ENCODE measurements at places on chromosomes 4 and X.

DNA sequence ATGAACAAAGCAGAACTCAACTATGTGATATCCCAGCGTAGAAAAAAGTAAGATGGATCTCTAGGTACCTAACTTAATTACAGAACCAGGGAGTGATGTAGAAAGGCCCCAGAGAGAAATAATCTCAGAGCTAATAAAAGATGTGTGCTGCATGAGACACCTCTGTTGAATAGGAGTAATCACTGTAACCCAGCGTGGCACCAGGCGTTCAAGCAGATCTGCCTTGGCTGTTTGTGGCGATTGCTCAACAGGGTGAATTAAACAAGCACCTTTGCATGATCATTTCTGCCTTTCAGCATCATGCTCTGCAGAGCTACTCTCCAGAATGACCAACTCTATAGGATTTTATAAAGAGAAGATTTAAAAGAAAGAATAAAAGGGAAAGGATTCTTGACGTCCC lies 81.7 kb upstream of the KCNIP4 start:
- no peak for DNase-seq

DNA sequence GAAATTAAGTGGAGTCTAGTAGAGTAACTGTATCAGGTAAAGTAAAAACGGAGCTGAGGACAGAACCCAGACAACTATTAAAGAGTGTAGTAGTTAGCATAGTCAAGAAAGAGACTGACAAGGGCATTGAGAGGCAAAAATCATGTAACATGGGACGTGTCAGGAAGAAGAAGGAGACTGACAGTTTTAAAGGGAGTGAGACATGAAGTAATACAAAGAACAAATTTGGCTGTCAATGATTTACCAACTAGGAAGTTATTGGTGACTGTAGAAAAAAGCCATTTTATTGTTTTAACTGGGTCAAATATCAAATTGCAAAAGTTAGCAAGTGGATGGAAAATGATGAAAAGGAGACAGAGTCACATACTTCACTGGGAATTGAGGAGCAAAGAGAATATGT lies 422.3 kb downstream of the MAPK10 start:
- no peak for DNase-seq

DNA sequence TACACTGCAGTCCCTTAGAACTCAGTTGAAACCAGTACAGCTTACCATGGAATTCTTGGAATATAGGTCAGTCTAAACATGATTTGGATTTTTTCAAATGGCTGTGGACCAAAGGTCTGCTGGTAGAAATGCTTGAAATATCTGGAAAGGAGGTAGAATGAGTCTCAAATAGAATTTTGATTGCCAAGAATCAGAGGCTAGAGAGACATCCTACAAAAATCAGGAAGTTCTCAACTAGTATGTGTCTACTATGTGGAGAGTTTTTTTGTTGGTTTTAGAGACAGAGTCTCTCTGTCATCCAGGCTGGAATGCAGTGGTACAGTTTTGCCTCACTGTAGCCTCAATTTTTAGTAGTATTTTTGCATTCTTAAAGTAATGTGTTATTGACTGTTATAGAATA lies 53.6 kb downstream of the PAQR3 start:
- DNase-seq = no peak

GRCh38 chr4:18075823-18076433 lies 54.4 kb upstream of the LCORL start:
- DNase-seq = no peak

DNA sequence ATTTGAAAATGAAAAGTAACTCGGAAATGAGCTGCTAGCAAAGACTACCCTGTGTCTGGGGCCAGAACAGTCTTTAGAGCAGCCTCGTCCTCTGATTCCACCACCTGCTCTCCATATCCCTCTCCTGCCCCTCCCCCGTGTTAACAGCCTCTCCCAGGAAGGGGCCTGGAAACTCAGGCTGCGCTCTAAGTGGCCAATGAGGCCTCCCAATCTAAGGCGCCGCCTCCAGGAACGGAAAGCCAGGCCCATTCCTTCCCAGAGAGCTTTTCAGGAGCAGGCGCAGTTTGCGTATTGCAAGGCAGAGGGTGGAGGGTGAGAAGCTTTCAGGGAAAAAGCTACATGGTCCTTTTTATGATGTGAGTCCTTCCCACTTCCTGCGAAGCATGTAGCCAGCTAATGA lies 31.2 kb downstream of the RS1 start:
- DNase-seq = no peak

DNA sequence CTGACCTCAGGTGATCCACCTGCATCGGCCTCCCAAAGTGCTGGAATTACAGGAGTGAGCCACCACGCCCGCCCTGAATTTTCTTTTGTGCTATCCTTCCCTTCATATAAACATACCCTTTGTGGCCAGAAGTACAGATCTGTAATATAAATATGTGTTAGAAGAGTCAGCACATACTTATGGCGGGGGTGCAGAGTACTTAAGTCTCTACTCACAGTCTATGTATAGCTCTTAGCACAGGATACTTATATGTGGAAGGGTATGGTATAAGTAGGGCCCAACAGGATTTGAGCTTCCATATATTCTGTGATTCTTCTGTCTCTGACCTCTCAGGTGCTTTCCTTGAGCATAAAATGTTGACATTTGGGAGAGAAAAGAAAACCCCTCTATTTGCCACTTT lies 18.2 kb downstream of the CXorf58 start:
- no peak for DNase-seq

DNA sequence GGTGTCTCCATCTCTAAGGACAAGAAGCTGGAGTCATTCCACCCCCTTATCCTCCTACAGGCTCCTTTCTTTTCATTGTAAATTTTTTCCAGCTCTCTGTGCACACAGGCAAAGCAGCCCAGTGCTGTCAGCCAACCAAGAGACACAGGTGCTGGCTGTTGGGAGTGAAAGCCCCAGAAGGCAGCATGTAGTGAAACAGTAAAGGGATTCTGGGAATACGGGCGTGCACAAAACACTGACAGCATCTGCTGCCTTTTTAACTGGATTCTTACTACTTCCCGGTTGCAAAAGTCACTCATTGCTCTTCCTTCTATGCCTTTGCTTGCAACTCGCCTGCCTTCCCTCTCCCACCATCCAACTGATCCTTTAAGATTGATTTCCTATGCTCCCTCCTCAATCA lies 208.6 kb upstream of the PRPS2 start:
- DNase-seq = no peak

GRCh38 chr4:125060376-125060775 lies 254.4 kb upstream of the FAT4 start:
- DNase-seq = no peak

DNA sequence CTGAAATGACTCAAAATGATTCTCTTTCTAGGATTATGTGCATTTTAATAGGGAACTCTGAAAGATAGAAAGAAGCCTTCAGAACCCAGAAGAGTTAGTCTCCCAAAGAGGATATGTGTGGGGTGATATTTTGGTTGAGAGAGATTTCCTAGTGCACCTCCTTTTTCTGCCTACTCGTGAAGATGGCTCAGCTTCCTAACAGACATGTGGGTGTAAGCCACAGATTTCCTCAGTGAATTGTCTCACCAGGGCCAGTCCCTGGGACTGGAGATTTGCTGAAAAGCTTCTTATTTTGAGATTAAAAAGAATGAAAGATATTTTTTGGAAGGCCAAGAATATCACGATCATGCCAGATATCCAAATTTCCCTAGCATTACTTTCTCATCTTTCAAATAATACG lies 42.8 kb downstream of the MAGEB17 start:
- DNase-seq = no peak

GRCh38 chr4:149328161-149328560 lies 487.5 kb downstream of the IQCM start:
- no peak for DNase-seq

DNA sequence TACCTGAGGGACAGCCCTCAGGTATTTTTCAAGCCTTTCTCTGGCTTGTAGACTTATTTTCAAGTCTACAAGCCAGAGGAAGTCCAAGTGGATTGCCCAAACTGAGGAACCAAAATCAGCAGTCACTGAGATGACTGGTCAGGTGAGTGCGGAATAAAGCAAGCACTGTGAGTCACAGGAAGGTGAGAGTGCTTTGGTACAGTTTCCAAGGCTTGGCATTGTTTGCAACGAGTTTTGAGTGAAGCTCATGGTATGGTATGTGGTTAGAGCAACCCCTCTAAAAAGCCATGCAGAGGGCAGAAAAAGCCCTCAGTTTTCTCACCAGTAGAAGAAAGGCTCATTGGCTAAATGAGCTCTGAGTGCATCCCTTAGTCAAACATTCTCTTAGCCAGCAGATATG lies 112.8 kb upstream of the EOLA2 start:
- no peak for DNase-seq

GRCh38 chrX:28851871-28852270 lies 264.6 kb downstream of the IL1RAPL1 start:
- DNase-seq = no peak

GRCh38 chrX:15376956-15377355 lies 7.3 kb downstream of the VEGFD start:
- DNase-seq = no peak

DNA sequence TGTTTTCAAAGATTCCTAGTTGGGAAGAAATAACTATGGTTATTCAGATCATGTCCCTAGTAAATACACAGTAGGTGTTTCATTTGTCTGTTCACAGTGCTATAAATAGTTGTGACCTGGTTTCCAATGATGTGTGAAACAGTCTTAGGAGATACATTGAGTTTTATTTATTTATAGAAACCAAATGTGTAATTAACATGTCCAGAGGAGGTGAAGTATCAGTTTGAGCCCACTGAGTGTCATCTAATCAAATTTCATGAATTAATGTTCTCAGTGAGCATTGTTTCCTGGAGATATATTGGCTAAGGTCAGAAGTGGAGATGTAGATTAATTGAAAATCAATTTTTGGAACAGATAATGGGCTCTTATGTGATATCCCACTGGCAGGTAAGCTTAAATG lies 996.3 kb downstream of the FSTL5 start:
- no peak for DNase-seq

DNA sequence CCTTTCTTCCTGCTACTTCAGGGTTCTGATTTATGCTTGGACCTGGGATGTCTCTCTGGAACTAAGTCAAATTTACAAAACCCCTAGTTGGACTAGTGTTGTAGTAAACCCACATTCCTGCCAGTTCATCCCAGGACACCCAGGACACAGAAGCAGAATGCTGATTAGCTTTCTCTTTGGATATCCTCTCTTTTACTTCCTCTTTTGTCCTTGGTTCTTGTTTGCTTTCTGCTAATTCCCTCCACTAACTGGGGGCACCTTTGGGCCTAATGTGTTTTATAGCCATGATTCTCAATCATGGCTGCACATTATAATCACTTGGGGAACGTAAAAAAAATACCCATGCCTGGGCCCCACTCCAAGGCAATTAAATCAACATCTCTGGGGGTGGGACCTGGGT lies 42.5 kb downstream of the LANCL3 start:
- DNase-seq = no peak

- DNase-seq = no peak
These were observed 28.1 kb downstream of the DDIT4L start for GRCh38 chr4:100162027-100162685.

- no peak for DNase-seq
These were observed 7.9 kb downstream of the TBX22 start for GRCh38 chrX:80022363-80023031.

GRCh38 chr4:52646096-52646495 lies 13.0 kb downstream of the USP46 start:
- no peak for DNase-seq

GRCh38 chrX:23644744-23645143 lies 22.5 kb upstream of the PRDX4 start:
- DNase-seq = no peak

GRCh38 chrX:135543924-135544323 lies 23.5 kb downstream of the INTS6L start:
- DNase-seq = no peak

- no peak for DNase-seq
These were observed 28.4 kb downstream of the WFS1 start for GRCh38 chr4:6298035-6298434.

DNA sequence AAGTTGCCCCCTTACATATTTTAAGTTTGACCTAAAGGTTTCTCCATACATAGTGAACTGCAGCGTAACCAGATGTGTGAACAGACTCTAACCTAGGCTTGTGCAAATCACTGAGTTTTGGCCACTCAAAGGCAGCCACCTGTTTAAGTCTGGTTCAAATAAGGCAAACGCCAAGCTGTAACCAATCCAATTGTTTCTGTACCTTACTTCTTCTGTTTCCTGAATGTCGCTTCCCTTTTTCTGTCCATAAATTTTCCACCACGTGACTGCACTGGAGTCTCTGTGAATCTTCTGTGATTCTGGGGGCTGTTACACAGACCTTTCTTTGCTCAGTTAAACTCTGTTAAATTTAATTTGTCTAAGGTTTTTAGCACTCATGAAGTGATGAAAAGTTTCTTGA lies 618.8 kb downstream of the GLUD2 start:
- DNase-seq = no peak

GRCh38 chrX:31139961-31140360 lies 68.1 kb upstream of the FTHL17 start:
- DNase-seq = no peak

DNA sequence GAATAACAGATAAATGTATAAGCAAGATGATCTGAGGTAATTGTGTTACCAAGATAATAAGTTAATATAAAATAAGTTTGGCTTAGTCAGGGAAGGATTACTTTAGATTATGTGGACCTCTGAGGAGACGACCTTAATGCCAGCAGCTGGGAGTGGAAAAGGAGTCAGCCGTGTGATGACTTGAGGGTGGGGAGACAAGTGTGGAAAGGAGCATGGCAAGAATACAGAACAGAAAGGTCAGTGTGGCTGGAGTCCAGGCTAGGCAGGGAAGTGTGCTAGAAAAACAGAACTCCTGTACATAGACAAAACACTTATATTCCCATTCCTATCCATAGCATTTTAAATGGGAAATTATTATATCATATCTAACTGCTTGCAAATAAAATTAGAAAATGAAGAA lies 138.8 kb downstream of the PDLIM5 start:
- DNase-seq = no peak

DNA sequence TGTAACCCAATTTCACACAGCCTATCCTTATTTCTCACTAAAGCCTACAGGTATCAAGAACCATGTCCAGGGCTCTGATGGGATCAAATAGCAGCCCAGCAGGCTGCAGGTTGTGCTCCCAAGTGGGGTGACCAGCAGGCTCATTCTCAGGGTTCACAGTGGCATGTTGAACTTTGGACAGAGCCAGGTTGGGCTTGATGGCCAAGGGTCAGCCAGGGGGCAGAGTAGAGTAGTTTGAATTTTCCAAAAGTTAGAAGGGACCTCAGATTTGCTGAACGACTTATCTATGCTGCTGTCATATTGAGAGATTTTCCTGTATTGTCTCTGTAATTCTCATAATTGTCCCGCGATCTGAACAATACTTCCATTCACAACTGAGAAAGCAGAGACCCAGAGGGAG lies 310.8 kb upstream of the BOD1L1 start:
- DNase-seq = no peak

GRCh38 chr4:138562544-138562991 lies 320.4 kb upstream of the SLC7A11 start:
- no peak for DNase-seq

DNA sequence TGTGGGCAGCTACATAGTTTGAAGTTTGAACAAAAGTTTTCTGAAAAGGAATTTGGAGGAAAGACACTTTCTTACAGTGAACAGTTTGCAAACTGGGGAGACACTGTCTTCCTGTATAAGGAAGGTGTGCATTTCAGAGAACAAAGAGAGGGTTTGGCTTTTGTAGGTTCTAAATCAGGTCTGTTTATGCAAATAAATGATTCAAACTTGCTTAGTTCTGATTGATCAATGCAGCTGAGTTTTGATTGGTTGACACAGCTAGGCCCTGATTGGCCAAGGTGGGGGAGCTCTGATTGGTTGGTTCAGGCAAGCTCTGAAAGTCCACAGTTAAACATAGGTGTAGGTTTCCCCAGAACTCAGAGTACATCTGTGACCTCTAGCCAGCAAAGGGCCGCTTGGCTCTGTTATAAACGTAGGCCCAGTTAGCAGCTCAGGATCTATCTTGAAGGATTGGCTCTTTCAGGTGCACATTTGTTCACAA lies 63.0 kb upstream of the ENPP6 start:
- DNase-seq = no peak
